ENCODE measurements at places on chromosomes 4 and X.

DNA sequence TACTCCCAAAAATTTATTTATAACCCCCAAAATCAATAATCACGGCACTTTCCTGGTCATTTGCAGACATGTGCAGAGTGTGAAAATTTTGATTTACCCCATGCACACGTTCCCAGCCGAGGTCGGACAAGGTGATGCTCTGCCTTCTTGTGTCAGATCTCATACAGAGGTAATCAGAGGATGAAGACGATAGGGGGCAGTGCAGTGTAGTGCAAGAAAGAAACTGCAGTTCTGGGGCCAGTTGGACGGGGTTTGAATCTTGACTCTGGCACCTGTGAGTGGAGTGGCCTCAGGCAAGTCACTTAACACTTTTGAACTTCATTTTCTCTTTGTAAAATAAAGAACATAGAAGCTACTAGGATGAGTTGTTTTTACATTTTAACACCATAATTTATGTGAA is 88.4 kb downstream of the FRMPD3 start:
- DNase-seq, result no peak

GRCh38 chr4:55255179-55255578 is 90.9 kb upstream of the SRD5A3 start:
- DNase-seq, result no peak

- DNase-seq, result no peak
Measured at GRCh38 chr4:83605210-83605609, 69.3 kb downstream of the GPAT3 start.

GRCh38 chrX:71118985-71119535 is 664 bp downstream of the MED12 start:
- DNase-seq, result no peak

GRCh38 chr4:15341733-15342300 is 86.0 kb upstream of the C1QTNF7 start:
- DNase-seq, result no peak

- no peak for DNase-seq
Measured at GRCh38 chr4:186699298-186699697, 24.4 kb downstream of the FAT1 start.

- no peak for DNase-seq
Measured at GRCh38 chrX:148613636-148614035, 113.2 kb downstream of the AFF2 start.

- DNase-seq, result no peak
Measured at GRCh38 chrX:48461830-48462229, 8.2 kb downstream of the SLC38A5 start.

DNA sequence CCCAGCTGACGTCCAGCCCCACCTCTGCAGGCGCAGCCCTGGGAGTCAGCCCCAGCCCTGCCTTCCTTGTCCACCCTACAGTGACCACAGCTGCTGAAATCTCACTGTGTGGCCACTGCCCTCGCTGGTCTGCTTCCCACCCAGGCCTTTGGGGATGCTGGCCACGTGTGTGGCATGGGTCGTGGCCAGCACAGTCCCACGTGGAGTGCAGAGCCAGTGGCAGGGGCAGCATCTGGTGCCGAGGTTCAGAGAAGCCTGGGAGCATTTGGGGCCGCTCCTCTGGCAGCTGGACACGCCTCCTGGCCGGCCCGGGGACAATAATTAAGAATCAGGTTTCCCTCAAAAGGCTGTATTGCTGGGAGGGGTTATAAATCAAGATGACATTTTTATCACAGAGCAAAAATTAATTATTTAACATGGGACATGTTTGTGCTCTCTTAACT is 92.1 kb downstream of the HMX1 start:
- no peak for DNase-seq

- DNase-seq, result peak; percentile 4
Measured at GRCh38 chr4:89226665-89227574, 80.7 kb downstream of the GPRIN3 start.

DNA sequence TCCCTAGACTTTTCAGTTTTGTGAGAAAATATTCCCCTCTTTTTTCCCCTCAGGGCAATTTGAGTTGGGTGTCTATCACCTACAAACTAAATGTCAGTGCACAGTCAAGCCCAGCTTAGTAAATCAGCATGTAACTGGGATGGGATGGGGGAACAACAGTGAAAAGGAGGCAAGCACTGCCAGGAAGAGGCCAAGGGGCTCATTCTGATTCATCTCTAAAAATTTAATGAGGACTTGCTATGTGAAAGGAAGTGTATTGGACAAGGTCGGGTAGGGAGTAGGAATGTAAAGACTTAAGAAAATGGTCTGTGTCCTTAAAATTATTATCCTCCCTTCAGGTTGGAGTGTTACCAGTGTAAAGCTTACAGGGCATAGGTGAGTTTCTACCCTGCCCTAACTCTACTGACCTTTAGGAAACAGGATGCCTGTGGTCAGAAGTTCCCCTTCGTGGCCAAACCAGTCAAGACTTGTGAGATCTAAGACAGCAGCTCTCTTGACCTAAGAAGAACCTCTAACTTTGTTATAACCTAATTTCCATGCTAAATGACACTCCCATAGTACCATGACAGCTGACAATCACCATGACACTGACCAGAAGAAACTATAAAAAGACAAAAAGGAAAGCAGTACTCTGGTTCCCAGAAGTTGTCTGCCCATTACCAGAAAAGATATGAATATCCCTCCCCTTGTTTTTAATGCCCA is 194.4 kb upstream of the LDB2 start:
- DNase-seq, result peak; percentile 64

DNA sequence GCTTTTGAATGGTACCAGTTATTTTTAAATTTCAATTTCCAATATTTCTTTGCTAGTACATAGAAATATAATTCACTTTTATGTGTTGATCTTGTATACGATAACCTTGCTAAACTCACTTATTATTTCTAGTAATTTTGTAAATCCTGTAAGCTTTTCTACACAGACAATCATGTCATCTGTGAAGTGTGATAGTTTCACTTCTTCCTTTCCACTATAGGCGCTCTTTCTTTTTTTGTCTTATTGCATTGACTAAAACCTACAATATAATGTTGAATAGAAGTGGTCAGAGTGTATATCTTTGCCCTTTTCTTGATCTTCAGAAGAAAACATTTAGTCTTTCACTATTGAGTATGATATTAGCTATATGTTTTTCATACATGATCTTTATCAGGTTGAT is 76.6 kb downstream of the ZNF182 start:
- no peak for DNase-seq

DNA sequence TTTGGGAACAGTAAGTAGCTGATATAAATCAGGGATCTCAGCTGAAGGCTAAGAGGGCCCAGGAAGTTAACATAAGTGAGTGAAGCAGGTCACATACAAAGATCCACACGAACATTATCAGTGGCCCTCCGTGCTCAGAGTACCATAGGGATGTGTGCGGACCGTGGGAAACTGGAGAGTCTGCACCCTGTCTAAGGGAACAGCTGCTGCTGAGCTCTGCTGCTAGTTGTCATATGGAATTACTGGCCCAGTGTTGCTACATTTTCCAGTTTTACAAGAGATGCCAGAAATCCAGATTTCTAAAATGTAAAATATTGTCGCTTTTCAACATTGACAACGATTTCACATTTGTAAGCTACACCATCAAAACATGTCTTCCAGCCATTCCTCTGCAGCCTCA is 90.5 kb downstream of the RTL5 start:
- no peak for DNase-seq

GRCh38 chr4:476501-476900 is 22.5 kb downstream of the ZNF721 start:
- DNase-seq, result no peak

- no peak for DNase-seq
Measured at GRCh38 chr4:37653601-37654000, 32.6 kb downstream of the RELL1 start.

- no peak for DNase-seq
Measured at GRCh38 chr4:54709400-54709799, 51.6 kb downstream of the KIT start.

- DNase-seq, result no peak
Measured at GRCh38 chrX:70998411-70999027, 67.6 kb upstream of the SLC7A3 start.

GRCh38 chr4:139852612-139853269 is 187.1 kb downstream of the MGST2 start:
- DNase-seq, result no peak

- DNase-seq, result no peak
Measured at GRCh38 chrX:19332983-19333382, 10.7 kb upstream of the PDHA1 start.

GRCh38 chrX:38233891-38234667 is 13.4 kb upstream of the SRPX start:
- no peak for DNase-seq

DNA sequence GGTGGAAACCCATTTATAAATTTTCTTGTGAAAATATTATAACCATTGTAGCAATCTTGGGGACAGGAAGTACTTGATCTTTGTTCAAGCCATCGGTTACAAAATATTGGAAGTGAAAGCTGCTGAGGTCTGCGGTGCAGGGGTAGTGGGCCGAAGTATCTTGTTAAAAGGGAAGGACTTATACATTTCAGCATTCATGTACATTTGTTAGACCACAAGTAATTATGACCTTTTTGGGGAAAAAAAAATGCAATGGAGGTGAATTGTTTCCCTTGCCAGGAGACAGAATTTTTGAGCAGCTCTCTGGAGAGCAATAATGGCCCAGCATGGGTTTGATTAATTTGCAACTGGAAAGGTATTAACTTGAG is 121.3 kb downstream of the EGF start:
- peak; percentile 63 for DNase-seq

GRCh38 chr4:10205223-10205622 is 88.6 kb upstream of the WDR1 start:
- DNase-seq, result no peak

DNA sequence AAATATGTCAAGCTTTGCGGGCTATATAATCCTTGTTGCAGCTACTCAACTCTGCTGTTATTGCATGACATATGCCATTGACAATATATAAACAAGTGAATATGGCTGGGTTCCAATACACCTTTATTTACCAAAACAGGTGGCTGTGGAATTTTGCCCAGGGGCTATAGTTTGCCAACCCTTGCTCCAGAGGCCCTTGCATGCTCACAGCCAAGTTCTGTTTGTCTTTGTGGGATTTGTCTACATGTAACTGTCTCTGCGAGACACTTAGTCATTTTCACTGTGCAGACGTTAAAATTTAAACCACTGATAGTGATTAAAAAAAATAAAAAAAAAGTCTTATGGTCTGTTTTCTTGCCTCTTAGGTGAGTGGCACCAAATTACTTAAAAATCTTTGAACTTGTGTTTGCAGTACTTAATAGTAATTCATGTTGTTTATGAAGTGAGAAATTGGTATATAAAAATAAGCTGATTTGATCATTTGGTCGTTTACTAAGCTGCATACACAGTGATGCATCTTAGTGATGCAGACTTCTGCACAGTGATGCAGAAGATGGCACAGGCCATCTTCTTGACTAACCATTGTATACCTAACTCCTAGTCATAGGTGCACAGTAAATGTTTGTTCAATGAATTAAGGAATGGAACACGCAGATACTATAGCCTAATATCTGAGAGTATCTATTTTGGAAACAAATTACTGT is 170.9 kb downstream of the FRMPD4 start:
- no peak for DNase-seq

- no peak for DNase-seq
Measured at GRCh38 chr4:154593868-154594267, 3.3 kb upstream of the FGA start.

DNA sequence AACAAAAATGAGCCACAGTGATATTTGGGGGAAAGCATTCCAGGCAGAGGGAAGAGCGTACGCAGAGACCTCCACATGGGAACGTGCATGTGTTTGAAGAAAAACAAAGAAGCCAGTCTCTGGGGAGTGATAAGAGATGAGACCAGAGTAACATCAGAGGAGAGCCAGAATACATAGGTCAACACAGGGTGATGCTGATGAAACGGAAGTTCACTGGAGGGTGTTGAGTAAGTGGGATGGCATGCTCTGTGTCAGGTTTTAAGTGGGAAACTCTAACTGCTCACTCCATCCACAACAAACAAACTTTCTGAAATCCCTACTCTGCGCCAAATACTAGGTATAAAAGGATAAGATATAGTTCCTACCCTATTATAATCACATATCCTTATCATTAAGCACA is 110.0 kb downstream of the ARHGAP6 start:
- no peak for DNase-seq

- no peak for DNase-seq
Measured at GRCh38 chrX:21932292-21933002, 8.1 kb upstream of the SMS start.

- DNase-seq, result no peak
Measured at GRCh38 chrX:135393051-135393450, 28.7 kb upstream of the SMIM10L2A start.

- no peak for DNase-seq
Measured at GRCh38 chrX:153926552-153926857, 441 bp upstream of the ARHGAP4 start.

DNA sequence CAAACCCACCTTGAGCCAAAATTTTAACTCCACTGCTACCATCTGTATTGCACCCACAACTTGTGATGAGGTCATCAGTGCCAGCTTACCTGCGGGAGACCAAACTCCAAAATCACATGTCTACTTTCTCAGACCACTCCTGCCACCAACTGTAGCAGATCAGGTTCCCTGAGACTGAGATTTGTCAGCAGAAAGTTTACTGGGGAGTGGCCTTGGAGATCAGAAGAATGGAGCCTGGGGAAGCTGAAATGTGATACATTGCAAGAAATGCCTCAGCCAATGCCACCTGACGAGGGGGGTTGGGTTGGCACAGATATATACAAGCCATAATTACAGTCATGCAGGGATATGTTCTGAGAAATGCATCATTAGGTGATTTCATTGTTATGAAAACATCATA is 19.1 kb downstream of the HAUS3 start:
- DNase-seq, result no peak

- no peak for DNase-seq
Measured at GRCh38 chr4:2789793-2790582, 2.9 kb upstream of the SH3BP2 start.

DNA sequence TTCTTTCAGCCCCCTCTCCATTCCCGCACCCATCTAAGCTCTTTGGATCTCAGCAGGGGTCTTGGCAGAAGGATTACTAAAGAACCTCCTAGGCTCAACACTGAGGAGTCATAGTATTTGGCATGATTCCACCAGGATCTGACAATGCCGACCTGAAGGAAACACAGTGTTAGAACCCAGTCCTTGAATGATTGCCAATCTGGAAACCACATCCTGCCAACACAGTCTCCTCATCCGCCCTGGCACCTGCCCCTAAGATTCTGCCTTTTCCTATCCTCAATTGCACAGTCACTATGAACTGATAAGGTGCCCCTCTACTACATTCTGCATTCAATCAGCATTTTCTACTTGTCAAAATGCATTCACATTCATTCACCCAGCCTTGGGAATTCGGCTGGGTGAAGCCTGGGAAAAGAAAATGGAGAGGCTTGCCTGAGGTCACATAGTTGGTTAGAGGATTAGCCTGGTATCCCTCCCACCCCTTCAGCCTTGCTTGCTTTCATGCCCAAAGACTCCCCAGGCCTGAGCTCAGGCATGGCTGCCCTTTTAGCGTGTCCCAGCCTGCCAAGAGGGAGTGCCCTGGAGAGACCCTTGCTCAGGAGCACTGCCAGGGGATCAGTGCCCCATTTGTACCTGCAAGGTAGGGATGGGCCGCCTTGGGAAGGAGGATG is 2.2 kb upstream of the CLDN2 start:
- DNase-seq, result no peak

Measured in GM12878 (cell line).